ENCODE measurements at places on chromosomes 5 and 9.

GRCh38 chr9:4223312-4223833 is 76.5 kb downstream of the GLIS3 start:
- no peak for DNase-seq

- no peak for DNase-seq
These were observed 7.9 kb upstream of the MED27 start for GRCh38 chr9:132087438-132088030.

DNA sequence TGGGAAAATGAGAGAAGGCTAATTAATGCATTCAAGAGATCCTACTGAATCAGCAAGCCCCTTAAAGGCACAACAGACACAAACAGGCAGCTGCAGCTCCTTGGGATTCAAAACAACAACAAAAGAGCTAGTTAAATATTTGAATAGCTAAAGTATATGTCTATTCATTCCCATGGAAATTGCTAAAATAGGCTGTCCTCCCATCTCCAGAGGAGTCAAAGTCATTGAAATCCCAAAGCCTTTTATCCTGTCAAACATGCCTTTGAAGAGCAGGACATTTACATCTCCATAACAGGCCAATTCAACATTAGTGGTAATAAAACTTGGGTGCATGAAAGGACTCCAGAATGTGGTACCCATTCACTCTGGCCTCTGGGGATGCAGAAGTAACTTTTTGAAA is 177.4 kb downstream of the NTRK2 start:
- DNase-seq: no peak

- no peak for DNase-seq
These were observed 37.7 kb upstream of the FGF10 start for GRCh38 chr5:44426944-44427343.

- no peak for DNase-seq
These were observed 93.5 kb upstream of the EFNA5 start for GRCh38 chr5:107764282-107764681.

- DNase-seq: no peak
These were observed 215.9 kb upstream of the DMRT1 start for GRCh38 chr9:625613-626012.

DNA sequence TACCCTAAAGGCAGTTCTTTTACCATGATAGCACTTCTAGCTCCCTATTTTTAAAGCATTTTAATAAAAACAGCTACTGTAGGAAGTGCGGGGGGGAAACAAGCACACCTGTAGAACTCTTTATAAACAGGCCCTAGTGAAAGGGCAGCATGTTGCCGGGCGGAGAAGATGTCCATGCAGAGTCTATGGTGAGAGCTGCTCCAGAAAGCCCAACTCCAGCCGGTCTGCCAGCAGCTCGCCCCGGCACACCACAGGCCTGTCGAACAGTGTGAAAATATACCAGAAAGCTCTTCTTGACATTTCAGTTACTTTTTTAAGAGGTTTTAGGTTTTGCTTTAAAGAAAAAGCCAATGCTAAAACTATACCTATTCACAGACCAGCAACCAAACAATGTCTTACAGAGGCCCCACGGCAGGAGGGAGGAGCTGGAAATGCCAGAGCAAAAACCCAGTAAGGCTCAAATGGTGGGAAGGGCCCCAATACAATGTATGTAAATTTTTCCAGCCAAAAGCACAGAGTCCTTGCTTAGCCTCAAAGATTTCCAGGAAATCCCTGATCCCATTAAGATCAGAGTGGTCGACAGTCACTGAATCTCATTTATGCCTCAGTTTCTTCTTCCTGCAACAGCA is 121.2 kb downstream of the SAXO1 start:
- no peak for DNase-seq

DNA sequence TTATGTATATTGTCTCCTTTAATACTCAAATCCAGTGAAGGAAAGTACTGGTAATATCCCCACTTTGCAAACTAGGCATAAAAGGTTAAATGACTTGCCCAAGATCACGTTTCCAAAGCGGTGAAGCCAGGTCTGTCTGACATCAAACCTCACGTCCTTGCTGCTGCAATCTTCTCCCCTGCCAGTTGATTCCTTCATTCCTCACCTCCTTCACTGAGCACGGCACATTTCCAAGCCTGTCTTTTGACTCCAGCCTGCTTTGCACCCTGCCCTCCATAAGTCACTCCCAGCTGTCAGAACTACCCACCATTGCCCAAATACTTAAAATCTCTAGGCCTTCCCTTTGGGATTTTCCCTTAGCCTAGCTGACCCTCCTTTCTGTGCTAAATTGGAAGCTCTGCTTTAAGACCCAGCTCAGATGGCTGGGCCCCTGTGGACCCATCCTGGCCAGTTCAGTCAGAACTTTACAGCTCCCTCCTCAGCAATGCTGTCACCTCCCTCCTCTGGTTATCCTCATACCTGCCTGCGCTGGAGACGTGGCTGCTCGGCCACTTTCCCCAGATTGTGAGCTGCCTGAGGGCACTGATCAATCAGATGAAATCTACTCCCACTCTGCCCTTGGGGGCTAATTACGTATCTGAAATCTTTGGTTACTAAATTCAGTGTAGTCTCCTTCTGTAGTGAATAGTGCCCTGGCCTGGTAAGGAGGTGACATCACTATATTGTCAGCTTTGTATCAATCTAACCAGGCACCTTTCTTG is 51.2 kb downstream of the SLC36A1 start:
- no peak for DNase-seq

GRCh38 chr5:73096239-73096575 is 24.2 kb upstream of the TMEM171 start:
- DNase-seq: no peak

DNA sequence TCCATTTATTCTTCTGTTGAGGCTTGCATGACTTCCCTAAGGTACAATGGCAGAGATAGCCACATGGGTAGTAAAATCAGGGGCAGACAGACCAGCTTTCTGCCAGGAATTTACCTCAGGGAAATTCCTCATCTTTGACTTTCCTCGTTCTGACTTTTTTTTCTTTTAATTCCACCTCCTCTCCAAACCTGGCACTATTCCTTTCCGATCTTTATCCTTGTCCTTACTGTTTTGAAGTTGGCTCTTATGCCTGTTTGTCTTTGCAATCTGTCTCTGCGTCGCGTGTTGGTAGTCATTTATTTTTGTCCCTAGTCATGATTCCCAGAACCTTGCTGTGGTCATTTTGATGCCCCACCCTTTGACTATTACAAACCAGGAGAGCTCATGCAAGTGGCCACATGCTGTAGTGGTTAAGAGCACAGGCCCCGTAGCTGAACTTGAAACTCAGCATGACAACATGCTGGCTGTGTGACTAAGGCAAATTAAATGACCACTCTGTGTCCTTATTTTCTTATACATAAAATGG is 19.0 kb downstream of the TMC1 start:
- no peak for DNase-seq

DNA sequence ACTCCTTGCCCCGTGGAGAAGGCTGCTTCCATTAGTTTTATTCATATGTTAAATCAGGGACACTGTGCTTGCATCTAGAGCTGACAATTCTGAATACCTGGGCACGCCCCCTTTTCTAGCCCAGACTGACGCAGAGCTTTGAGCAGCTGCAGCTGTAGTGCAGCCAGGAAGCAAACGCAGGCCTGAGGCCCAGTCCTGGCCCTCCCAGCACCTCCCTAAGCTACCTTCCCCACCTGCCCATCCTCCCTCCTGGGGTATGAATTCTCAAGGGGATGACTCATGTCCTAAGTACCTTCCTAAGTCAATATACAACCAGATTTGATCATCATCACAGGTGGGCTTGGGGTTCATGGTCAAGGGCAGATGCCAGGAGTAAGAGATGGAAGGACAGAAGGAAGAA is 3.5 kb downstream of the PHF19 start:
- DNase-seq: no peak

GRCh38 chr9:100134731-100135130 is 35.7 kb downstream of the INVS start:
- DNase-seq: no peak

DNA sequence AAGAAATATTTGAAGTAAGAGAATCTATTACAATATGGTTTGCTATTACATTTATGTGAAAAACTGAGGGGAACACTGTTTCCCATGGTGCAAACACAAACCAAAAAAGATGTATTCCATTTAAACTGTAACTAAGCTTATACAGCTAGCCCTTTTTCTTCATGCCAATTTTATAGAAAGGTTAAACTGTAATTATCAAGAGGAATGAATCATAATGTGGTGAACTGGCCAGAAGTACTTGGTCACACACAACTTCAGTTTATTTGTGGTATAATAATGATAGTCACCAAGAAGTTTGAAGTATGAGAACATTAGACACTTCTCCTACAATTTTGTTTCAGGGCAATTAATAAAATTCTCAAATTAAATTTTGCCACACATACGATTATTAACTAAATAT is 177.9 kb downstream of the XRCC4 start:
- no peak for DNase-seq

DNA sequence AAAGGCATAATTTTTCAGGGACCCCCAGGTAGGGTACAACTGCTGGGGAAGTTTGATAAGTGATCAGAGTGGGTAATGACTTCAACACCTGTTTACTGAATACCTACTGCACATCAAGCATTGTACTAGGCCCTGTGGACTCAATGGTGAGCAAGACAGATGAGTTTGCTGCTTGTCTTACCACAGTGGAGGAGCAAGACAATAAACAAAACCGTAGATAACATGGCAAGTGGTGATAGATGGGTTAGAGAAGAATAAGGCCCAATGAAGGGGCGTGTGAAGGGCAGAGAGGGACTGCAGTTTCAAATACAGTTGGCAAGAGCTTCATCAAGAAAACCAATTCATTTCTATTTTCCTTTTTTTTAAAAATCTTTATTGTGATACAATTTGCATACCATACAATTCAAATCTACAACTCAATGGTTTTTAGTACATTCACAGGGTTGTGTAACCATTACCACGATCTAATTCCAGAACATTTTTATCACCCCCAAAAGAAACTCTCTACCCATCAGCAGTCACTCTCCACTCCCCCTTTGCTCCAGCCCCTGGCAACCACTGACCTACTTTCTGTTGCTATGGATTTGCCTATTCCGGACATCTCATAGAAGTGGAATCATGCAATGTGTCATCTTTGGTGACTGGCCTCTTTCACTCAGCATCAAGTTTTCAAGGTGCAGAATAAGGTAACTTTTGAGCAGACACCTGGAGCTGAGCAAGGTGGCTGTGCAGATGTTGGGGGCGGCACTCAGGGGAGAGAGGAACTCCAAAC is 31.9 kb upstream of the HAND1 start:
- DNase-seq: no peak

DNA sequence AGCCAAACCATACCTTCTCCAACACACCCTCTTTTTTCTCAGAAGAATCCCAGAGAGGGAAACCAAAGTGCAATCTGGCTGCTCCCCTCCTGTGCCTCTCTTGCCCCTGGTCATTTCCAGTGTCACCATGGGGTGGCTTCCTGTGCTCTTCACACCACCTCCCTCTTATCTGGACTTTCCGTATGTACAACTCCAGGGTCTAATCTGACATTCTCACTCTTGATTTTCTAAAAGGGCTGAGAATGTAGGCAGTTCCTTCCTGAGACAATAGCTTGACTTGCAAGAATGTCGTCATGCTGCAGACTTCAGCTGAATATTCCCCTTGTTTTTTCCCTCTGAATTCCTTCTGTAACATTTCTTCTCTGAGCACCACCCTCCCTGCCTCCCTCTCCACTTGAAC is 110.2 kb downstream of the FBXL7 start:
- DNase-seq: no peak

DNA sequence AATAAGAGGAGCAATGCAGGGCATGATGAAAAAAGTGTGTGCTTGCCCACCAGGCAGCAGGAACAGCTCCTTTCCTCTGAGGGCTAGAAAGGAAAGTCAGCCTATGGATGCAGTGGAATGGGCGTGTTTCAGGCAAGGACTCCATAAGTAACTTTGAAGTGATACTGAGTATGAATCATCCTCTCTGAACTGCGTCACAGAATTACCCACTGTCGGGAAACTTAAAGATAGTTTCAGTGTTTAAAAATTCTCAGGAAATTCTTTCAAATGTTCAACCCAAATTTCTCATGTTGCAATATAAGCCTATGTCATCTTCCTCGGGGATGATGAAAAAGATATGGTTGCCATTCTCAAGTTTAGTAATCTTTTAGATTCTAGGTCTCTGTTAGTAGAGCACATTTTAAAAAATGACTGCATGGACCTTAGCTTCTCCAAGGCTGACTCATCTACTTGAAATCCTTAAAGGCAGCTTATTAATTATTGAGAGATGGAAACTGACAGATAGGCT is 27.7 kb downstream of the PTCD2 start:
- DNase-seq: no peak

DNA sequence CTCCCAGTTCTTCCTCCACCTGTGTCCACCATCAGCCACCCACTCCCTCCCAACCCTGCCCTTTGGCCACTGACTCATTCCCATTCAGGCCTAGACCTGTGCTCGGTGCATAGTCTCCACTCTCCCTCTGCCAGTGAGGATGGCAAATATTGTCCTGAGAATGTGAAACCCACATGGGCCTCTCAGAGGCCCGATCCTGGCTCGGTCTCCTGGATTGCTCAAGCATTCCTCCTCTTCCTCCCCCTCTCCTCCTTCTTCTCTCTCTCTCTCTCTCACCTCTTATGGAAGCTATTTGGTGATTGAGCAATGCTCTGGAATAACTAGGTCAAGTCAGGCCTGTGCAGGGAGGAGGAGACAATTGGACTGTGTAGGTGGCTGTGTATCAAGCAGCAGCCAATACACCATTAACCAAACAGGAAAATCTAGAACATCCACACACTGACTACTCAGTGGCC is 99.9 kb downstream of the KLF4 start:
- DNase-seq: no peak
